ENCODE measurements at places on chromosomes 11 and 22. TPM values are rescaled to one million over a fixed set of nuclear protein-coding genes. Genes with fewer than 3 reads are reported as not detected.

GRCh38 chr11:26769027-26769426, 47.2 kb upstream of the SLC5A12 start:
- H3K27me3 ChIP-seq, result no peaks in the 10 kb centered on the region
- H3K4me1 ChIP-seq, result no peaks in the 10 kb centered on the region
- no peak overlapping the region for H3K27ac ChIP-seq
- H3K4me3 ChIP-seq, result no peak overlapping the region
- no peaks in the 10 kb centered on the region for H3K36me3 ChIP-seq

DNA sequence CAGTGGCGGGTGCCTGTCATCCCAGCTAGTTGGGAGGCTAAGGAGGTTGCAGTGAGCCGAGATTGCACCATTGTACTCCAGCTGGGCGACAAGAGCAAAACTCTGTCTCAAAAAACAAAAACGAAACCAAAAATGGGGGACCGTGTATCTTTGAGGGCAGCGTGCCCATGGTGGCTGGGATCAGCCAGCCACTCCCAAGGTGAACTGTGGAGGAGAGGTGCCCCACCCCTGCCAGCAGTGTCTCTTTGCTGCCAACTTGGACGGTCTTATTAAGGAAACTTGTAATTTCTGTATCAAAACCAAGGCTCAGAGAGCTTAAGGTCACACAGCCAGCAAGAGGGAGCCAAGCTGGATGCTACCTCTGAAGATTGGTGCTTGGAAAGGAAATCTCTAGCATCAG, 147.7 kb downstream of the CACNA1I start:
- no peak overlapping the region for H3K27ac ChIP-seq
- peaks cover 6% of the 10 kb centered on the region for H3K4me1 ChIP-seq
- no peaks in the 10 kb centered on the region for H3K27me3 ChIP-seq
- no peak overlapping the region for H3K4me3 ChIP-seq

NPAS4 gene
- not detected for total RNA-seq

MEI1 gene
- under 0.01 TPM for total RNA-seq

Data from tibial nerve (tissue), 4 donors.